NCI-H1092 (cell line): ENCODE measurements at places on chromosomes 7 and 10.

- peak; percentile 22 for DNase-seq
Observed at GRCh38 chr7:32206987-32207386, 136.8 kb upstream of the PDE1C start.

- DNase-seq: peak; percentile 9
Observed at GRCh38 chr7:38863601-38864291, 45.2 kb downstream of the VPS41 start.

DNA sequence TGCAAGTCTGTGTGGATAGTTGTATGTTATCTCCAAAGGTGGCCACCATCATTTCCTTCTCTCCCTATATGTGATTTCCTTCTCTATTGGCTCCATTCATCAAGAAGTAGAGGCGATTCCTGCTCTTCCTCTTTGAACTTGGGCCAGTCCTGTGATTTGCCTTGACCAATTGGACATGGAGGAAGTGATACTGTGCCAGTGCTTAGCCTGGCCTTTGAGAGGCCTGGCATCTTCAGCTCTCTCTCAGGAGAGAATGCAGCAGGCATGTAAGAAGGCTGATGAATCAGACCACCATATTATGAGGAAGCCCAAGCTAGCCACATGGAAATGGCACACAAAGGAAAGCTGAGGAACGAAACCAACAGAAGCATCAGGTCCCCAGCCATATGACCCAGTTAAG lies 195.0 kb upstream of the SVIL start:
- DNase-seq: no peak

DNA sequence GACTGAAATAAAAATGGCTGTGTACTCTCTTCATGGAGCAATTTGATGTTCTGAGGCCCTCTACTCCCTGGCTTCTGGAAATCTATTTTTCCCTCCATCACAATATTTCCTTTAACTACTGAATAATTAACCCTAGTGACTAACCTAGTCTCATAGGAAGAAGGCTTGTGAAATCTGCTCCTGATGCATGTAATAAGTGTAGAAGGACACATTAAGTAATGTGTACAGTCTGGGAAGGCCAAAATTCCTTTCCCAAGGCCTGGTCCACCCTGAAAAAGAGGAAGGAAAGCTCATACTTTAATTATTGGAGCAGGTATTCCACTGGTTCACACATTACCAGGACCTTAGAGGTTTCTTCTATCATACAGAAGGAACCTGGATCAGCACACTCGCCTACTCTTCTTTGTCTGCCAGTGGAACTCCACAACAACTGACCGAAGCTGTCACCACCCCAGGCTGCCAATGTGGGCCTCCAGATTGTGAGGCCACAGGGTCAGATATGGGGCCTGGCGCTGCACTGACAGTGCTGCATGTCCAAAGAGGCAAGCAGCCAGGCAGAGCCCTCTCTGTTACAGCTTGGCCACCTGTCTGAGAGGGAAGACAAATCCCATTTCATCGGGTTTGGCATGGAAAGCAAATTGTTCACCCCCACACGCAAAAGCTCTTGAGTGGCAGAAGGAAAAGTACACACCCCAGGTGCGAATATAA lies 54.4 kb upstream of the FAM133B start:
- DNase-seq: no peak

DNA sequence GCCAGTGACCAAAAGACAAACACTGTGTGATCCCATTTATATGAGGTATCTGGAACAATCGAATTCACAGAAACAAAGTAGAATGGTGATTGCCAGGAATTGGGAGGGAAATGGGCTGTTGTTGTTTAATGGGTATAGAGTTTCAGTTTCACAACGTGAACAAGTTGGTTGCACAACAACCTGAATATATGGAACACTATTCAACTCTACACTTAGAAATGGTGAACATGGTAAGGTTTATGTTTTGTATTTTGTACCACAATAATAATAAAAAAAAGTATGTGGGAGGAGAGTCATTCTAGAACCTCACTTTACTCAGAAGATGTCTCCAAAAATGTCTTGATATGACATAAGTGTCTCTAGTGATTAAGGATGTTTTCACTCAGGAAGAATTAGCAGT lies 85.2 kb upstream of the SGCE start:
- no peak for DNase-seq

GRCh38 chr10:34380856-34381255 lies 434.2 kb downstream of the PARD3 start:
- DNase-seq: no peak

DNA sequence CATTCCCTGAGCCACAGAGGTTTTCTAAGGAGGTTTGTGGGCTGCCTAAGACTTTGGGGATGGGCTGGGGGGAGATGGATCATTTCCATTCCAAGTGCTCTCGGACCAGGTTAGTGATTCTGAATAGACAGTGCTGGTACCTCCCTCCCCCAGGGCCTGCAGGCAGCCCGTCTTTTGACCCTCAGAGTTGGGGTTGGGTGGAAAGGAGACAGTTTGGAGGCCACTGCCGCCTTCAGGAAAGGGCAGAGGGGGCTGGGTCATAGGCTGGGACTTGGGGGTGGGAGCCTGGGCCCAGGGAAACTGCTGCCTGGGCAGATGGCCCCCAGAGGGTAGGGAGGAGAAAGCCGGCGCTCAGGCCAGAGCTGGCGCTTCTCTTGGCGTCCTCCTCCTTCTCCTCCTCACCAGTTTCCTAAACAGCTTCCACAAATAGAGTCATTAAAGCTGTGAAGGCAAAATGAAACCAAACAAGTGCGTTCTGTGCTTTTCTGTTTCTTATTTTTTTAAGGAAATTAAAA lies 4.4 kb downstream of the UNC5B start:
- DNase-seq: no peak

DNA sequence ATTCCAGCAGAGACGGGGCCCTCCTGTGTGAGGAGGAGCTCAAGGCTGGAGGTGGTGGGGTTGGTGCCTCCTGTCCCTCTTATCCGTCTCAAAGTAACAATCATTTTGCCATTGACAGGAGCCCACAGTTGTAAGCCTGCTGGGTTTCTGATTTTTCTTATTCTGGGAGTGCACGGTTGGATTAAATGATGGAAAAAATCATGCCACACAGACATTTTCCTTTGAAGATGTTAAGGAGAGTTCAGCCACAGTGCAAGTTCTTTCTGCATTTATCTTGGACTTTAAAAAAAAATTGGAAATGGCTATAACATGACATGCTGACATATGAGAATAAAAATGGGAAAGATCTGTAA lies 8.4 kb upstream of the LYZL1 start:
- no peak for DNase-seq

GRCh38 chr10:19385846-19386450 lies 337.3 kb downstream of the MALRD1 start:
- no peak for DNase-seq

DNA sequence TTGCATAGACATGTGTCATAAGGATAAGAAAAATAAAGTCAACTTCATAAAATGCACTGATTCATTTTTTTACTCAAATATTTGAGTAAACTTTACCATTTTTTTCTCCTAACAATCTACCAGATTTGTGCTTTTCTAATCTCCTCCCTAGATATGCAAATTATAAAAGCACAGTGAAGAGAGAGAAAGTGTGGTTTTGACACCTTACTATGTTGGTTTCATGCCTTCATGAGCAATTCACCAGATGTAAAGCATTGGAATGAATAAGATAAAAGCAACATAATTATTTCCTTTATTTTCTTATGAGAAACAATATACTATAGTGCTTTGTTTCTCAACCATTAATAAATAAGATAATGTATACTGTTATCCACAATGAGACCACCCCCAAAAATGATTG lies 432.5 kb upstream of the PCDH15 start:
- DNase-seq: no peak

DNA sequence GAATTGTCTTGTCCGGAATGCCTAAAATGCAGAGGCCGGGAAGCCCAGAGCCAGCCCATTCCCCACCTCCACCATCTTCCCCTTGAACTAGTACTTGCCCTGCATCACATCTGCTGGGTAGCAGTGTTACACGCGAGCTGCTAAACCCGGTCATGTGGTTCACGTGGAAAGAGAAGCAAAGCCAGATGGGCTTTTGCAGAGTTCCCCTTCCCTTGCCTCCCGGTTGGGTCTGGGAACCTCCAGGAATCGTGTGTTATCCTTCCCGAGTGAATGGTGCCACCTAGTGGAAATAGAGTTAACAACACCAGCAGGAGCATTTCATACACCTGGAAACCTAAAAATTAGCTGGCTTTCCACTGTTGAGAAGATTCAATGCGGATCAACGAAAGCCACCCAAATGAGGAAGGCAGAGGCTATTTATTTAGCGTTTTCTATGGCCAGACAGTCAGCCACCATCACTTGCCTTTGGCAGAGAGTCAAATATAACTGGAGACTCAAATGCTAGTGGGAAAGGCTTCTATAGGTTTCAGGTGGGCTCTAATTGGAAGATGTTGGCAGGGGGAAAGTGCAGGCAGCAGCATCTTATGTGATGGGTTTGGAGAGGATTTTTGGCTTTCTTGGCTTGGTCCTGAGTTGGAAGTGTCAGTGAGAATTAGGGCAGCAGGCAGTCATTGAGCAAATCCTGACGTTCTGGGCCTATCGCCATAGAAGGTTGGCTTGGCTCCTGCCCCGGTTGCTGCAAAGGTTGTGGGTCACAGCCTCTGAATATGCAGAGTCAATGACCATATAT lies 12.9 kb upstream of the DENND2A start:
- peak; percentile 85 for DNase-seq

DNA sequence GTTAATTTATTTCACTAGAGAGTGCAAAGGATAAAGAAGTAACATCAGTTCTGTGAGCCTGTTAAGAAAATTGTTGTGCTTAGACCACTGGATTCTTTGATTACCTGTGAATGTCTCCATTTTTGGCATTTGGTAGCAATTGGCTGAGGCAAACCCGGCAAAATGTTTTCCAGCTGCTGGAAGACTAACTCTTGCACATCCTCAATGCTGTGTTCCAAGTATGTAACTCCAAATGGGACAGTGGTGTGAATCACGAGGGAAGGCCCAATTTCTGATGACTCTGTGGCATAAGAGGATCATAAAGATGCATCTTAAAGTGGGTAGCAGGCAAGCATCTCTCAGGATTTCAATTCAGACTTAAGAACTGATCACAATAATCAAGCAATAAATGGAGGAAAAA lies 268.8 kb downstream of the RNLS start:
- DNase-seq: no peak
